ENCODE measurements at places on chromosomes 5 and 9. TPM values are rescaled to one million over a fixed set of nuclear protein-coding genes. Genes with fewer than 3 reads are reported as not detected.

The AJM1 gene
- 4.2 TPM for total RNA-seq

GRCh38 chr9:83538890-83539238 lies 663 bp upstream of the FRMD3 start:
- DNase-seq = no peak

- DNase-seq = no peak
Observed at GRCh38 chr5:23208959-23209431, 298.4 kb upstream of the PRDM9 start.

DNA sequence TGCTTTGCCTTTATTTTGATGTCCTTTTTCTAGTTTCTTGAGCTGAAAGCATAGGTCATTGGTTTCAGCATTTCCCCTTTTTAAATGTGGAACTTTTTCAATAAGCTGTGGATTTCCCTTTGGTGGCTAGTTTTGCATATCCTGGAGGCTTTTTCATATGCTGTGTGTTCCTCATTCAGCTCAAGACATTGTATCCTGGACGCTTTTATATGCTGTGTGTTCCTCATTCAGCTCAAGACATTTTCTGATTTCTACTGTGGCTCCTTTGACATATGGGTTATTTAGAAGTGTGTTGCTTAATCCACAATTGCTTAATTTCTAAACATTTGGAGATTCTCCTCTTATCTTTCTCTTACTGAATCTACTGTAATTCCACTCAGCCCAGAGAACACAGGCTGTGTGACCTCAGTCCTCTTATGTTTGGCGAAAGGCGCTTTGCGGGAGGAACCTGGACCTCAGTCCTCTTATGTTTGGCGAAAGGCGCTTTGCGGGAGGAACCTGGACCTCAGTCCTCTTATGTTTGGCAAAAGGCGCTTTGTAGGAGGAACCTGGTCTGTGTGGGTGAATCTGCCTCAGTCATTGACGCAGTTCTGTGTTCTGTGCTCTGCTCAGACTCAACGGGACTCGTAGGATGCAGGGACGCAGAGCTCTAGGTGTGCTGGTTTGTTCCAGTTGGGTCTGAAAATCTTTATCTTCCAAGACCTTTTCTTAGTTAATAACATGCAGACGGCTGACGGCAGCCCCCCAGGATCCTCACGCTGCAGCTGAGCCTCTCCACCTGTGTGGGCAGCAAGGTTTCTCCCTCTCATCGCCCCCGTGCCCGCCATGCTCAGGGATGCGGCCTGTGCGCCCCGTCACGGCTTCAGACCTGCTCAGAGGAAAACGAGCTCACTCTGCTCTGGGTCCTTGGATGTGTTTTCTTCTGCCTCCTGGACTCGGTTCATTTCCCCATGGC lies 6.0 kb upstream of the SLC9A3 start:
- no peak for DNase-seq

GRCh38 chr5:5739490-5739945 lies 317.0 kb downstream of the ICE1 start:
- DNase-seq = no peak

The ADCY2 gene
- not detected for total RNA-seq

DNA sequence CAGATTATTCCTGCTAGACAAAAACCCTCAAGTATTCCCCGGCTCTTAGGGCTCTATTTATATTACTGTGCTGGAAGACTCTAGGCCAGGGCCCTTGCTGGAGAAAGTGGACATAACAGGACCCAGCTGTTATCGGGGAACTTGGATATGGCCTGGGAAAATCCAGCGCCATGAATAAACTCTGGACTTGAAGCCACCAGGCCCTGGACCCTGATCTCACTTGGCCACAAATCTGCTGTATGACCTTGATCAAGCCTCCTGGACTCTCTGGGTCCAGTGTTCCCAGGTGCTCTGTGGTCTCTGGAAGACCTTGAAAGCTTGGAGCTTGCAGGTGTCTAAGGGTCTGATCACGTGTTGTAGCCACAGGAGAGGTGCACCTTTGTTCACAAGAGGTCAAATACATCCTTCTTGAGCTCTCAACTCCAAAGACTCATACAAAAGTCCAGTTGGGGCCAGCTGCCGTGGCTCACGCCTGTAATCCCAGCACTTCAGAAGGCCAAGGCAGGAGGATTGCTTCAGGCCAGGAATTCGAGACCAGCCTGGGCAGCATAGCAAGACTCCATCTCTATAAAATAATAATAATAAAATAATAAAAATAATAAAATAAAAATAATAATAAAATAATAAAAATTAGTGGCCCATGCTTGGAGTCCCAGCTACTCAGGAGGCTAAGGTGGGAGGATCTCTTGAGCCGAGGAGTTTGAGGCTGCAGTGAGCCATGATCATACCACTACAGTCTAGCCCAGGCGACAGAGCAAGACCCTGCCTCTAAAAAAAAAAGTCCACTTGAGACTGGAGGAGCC lies 26.5 kb downstream of the COL27A1 start:
- no peak for DNase-seq

GRCh38 chr5:54927097-54927746 lies 58.2 kb downstream of the ESM1 start:
- no peak for DNase-seq

The PCDHB9 gene
- not detected for total RNA-seq

DNA sequence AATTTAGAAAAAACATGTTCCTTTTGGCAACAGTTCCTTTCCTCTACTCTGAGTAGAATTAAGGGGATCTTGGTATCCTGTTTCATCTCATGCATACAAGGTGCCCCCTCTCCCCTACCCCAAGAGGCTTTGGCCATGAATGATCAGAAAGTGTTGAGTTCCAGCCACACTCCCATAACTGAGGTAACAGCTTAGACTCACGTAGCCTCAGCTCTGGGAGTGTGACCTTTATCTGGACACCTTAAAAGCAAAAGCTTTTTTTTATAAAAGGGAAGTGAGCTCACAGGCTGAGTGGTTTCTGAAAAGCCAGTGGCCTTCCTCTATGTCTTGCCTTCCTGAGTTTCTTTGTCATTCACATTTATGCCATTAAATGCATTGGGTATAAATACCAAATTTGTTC lies 900 bp upstream of the HAVCR2 start:
- DNase-seq = peak; percentile 44

The DMRT1 gene
- not detected for total RNA-seq

DNA sequence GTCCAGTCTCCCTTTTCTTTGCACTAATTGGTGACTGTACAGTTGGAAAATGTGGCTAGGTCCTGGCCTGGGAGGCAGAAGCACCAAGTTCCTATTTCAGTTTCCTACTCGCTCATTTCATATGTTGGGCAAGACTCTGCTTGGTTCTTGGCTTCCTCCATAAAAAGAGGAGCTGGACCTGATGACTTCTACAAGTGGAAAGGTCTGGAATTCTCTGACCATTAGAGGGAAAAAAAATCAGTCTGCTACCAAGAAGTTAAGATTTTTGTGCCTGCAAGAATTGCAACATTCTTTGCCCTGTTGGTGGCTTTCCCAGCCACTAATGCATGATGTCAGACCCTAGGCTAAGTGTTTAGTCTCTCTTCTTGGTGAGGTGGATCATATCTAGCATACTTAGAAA lies 91.5 kb downstream of the WDR41 start:
- DNase-seq = no peak

- no peak for DNase-seq
Observed at GRCh38 chr9:132862533-132862932, 15.6 kb downstream of the AK8 start.

Measured in activated CD4-positive, alpha-beta memory T cell treated with anti-CD3 and anti-CD28 coated beads for 36 hours (primary cell).